ENCODE measurements at places on chromosomes 6 and 20.

DNA sequence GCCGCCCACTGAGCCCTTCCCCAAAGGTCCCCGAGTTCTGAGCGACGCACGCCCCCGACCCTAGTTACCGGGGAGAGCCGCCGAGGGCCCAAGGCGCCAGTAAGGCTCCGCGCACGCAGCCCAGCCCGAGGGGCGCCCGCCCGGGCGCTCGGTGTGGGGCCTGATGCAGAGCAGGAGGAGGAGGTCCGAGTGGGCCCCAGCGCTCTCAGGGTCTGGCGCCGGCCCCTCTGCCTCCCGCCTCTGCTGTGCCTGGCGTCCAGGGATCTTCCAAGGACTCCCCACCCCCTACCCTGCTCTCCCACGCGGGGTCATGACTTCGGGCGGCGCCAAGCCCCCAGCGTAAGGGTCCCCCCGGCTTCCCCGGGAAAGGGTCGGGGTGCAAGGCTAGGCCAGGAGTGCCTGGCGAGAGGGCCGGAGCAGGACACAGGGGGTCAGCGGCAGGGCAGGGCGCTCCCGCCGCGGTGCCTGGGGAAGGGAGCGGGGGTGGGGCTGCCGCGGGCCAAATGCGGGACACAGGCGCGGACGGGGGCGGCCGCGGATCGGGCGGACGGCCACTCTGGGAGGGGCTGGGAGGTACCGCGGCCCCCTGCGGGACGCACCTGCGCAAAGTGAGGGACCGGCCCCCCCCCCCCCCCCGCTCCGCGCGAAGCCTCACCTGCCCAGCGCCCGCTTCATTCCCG lies 637 bp downstream of the ABHD12 start:
- DNase-seq = peak; percentile 29

DNA sequence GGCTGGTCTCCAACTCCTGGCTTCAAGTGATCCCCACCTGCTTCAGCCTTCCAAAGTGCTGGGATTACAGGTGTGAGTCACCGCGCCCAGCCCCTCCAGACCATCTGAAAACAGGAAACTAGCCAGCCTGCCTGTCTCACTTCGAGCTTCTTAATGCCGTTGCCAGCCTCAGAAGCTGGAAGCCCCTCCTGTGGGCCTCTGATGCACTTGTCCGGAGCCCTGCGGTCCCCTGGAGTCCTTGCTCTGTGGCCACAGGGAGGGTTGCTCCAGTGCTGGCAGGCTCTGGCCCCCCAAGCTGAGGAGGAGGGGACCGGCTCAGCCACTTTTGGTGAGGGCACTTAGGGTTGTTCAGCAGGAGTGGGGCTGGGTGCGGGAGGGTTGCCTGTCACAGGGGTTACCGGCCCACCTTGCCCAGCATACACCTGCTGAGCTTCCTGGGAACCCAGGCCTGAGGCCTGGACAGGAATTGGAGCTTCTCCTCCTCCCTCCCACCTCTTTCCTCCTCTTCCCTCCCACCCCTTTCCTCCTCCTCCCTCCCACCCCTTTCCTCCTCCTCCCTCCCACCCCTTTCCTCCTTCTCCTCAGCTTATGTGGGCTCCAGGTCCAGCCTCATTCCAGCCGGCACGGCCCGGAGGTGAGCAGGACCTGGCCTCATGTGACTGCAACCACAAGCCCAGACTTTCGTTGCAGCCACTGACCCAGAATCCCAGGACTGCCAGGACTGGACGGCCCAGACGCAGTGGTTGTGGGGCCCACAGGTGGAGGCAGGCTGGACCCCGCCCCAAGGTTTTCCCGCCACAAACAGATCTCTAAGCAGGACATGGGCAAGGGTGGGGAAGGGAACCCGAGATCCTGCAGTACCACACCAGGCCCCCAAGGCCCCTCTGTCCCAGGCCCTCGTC lies 9.4 kb upstream of the BIRC7 start:
- no peak for DNase-seq

- peak; percentile 43 for DNase-seq
Observed at GRCh38 chr6:145963216-145964068, 716 bp downstream of the SHPRH start.

DNA sequence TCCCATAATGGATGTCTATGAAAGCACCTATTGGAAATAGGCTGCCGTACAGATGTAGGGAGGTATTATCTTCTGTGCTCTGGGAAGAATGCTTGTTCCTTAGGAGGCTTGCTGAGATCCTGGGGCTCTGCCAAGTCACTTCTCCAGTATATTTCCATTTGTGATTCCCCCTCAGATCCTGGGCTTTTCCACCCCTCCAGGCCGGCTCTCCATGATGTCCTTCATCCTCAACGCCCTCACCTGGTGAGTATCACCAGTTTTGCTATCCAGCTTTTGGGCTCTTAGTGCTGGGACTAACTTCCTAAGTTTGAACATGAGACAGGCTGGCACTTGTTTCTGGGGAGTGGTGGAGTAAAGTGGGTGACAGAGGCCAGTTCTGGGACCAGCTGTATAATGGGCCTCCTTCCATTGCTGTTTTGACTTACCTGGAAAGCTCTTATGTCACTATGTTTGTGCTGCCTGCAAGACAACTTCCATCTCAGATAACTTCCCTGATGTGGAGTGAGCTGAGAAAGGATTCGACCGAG lies 2.6 kb downstream of the SYS1 start:
- DNase-seq = no peak

DNA sequence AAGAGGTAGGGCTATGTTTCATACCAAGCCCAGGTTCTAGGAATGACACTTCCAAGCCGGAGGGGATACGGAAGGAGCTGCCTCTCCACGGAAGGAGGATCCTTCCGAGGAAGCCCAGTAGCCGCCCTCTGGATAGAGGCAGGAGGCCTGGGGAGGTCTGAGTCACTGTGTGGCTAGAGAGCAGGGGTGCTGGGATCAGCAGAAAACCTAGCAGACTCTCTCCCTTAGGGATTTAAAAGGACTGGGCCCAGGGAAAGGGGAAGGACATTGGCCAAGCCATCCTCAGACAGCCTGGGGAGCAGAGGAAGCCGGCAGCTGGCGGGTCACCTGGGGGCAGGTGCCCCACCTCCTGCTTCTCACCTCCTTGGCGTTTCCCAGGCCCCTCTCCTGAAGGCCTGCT lies 36.6 kb upstream of the NFATC2 start:
- no peak for DNase-seq

- no peak for DNase-seq
Observed at GRCh38 chr6:43258807-43259686, 15.8 kb downstream of the TTBK1 start.

DNA sequence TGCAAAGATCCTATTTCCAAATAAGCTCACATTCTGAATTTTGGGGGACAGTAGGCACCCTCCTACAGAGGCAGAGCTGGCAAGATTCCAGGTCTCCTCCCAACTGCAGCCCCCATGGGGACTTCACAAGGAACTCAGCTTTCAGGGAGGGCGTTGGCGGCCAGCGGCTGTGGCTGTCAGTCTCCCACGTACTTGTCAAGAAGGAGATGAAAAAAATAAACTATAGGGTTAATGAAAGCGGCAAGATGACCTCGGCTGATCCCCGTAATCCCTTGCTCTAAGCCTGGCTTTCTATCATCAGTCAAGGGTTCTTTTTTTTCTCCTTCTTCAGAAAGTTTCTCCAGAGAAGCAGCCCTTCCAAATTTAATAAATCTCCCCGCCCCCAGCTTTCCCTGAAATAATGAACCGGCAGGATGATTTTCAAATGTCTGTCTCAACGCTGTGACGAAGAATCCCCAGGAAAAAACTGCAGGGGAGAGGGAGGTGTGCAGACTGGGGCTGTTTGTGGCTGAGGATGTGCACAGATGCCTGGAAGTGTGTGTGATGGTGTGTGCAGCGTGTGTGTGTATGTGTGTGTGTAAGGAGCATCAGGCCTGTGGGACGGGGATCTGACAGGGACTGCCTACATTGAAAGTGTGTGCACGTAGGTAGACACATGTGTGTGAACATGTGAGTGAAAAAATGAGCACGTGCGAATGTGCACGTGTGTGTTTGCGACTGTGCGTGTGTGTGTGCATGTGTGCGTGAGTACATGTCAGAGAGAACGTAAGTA lies 78.7 kb downstream of the SLC2A10 start:
- no peak for DNase-seq

DNA sequence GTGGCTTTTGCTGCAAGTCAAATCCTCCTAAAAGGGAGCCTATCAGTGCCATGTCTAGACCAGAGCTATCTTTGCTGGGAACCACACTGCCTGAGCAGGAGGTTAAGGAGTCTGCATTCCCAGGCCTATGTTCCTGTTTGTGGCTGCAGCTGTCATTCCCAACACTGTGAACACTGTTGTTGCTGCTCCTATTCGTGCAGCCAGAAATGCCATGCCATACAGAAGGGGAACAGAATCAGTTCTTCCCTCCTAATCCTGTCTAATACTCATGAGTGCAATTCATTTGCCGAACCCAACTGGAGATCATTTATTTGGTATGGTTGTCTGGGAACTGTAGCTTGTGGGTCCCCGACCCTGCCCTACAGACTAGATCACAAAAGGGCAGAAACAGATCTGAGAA lies 406.5 kb upstream of the GJE1 start:
- no peak for DNase-seq

All from stimulated activated CD4-positive, alpha-beta T cell treated with anti-CD3 and anti-CD28 coated beads, Interleukin-4, amount 100 ng/mL, for 1 hour (primary cell).